Tibial nerve (tissue), 4 donors: ENCODE measurements at places on chromosomes 6 and 20. TPM values are rescaled to one million over a fixed set of nuclear protein-coding genes. Genes with fewer than 3 reads are reported as not detected.

ZBTB12 gene
- total RNA-seq = 3.1 TPM

CTCFL gene
- not detected for total RNA-seq

AFG1L gene
- total RNA-seq = 4.8 TPM

PROKR2 gene
- total RNA-seq = not detected

MOG gene
- not detected for total RNA-seq

C6orf15 gene
- not detected for total RNA-seq

AARS2 gene
- total RNA-seq = 20.3 TPM

KIFC1 gene
- total RNA-seq = 0.42 TPM

CTAGE9 gene
- total RNA-seq = not detected

SYNJ2 gene
- 4.4 TPM for total RNA-seq

SFTA2 gene
- total RNA-seq = not detected

ANGPT4 gene
- 4.7 TPM for total RNA-seq

CRIP3 gene
- total RNA-seq = 5.2 TPM

TRAPPC3L gene
- not detected for total RNA-seq
